ENCODE measurements at places on chromosomes 11 and 22.

GRCh38 chr11:114784216-114784615 is 105.9 kb downstream of the NXPE2 start:
- DNase-seq = no peak

DNA sequence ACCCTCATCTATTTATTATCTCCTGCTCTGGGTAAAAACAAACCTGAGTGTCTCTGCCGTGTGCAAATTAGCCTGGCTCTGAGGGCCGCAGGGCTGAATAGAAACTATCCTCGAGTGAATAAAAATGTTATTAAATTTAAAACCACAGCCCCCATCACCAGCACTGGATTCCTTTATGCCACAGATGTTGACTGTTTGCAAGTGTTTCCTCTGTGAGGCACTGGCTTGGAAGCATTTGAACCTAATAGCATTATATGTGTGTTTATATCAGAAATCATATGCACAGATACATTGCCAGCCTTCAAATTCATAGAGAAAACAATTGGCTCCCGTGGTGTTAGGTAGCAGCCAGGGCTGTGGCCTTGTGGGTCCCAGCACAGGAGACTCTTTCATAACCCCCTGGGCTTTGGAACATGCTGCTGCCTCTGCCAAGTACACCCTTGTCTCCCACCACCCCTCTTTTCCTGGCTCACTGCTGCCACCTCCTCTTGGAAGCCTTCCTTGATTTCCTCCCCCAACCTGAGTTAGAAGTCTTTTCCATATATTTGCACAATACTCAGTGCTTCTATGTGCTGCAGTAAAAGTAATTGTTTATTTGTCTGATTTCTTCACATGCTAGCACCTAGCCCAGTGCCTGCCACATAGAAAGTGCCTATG is 294.4 kb downstream of the DDX10 start:
- no peak for DNase-seq

- DNase-seq = no peak
These were observed 80.9 kb upstream of the USP47 start for GRCh38 chr11:11760838-11761237.

DNA sequence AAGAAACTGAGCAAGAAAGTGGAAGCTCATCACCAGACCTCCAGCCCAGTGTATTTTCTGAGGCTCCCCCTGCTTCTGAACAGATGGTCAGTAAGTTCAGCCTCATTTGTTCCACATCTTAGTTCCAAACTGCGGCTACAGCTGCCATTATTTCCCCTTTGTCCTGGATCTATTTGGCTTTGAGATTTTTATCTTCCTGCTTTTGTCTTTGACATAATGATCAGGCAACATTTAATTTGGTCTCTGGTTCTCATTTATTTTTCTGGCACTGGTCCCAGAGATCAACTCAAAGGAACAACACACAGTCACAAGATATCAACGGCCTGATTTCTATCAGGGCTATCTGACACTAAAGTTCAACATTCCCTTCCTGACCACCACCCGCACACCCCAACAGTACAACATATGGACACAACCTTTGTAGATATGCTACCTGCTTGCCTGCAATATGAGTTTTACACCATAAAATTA is 137.5 kb downstream of the FAM76B start:
- no peak for DNase-seq

DNA sequence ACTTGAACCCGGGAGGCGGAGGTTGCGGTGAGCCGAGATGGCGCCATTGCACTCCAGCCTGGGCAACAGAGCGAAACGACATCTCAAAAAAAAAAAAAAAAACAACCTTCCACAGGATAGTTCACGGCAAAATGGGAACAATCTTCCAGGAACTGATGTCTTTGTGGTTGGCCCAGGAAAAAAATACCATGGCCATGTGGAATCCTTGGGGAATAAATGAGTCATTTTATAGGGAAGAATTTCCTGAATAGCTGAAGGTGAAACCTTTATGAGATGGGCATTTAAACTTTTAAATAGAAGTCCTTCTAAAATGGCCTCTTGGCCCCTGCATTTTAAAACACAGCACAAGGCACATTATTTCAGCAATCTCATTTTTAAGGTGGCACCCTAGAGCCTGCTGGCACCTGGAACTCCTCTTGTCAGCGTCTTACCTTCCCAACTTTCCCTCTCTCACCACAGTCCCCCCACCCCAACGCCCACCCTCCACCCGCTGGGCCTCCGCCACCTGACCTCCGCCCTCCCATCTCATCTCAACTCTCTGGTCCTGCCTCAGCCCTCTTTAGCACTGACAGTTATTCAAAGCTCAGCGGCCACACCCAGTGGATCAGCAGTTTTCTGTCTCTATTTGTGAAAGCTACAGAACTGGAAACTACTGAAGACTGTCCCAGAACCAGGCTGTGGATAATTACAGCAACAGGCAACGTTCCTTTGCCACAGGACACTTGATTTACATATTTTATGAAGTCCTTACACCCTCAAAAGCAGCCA is 43.1 kb downstream of the SCGB1A1 start:
- no peak for DNase-seq

DNA sequence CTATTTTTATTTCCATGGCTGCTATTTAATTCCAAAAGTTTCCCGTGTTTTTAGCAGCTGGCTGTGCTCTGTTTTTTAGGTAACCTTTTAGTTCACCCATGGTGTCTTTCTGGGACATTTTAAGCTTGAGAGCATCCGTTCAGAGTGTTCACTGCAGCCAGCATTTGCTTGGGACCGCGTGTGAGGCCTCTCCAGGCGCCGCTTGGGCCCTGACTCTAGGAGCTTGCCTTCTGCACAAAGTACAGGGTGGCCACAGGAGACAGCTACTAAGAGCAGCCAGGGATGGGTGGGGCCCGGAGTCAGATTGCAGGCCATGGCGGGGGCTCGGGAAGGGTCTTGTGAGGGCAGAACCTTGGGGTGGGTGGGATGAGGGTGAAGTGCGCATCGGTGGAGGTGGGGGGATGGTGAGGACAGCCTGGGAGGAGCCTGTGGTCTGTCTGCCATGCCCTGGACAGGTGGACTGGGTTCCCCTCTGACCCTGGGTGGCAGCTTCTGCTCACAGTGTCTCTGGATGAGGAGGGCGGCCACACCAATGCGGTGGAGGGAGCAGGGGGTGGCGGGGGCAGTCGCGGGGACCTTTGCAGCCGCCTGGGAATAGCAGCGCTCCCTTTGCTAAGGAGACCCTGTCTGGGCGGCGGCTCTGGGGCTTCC is 288.1 kb downstream of the TBC1D22A start:
- no peak for DNase-seq

DNA sequence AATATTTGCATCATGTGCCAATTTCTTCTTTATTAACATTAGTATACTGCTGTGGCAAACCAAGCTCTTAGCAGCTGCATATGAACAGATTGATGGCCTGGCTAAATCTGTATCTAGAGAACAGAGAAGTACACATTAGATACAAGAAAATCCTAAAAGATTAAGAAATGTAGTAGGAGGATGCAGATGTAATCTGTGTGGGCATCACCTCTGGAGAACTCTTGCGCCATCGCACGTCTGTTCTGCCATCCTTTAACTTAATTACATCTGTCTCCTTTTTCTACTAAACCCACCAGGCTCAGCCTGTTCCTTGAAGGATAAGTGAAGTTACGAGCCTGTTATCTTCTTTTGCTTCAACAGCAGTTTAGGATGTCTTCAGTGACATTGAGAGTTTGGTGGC is 196.4 kb upstream of the PITPNB start:
- no peak for DNase-seq

DNA sequence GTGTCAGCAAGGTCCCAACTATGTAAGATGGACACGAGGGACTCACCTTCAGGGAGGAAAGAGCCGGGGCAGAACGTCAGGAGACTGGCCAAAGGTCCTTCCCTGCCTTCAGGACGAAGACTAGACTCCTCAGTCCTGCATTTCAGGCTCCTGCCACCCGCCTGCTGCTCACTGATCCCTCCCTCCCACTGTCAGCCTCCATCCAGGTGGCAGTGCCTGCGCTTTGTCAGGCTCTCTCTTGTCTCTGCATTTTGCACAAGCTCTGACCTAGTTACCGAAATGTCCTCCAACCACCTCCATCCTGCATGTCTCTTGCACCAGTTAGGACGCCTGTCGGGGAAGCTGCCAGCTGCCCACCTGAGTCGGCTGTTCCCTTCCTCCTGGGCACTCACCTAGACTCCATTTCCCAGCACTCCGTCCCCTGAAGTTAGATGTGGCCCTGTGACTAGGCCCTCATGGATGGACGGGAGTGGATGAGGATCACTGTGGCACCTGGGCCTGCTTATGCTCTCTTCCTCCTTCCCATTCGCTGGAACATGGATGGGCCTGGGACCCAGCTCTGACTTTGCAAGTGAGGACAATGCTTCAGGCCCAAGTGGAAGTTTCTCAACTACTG is 8.0 kb downstream of the B3GNT6 start:
- DNase-seq = no peak

- DNase-seq = no peak
These were observed 221.1 kb downstream of the LARGE1 start for GRCh38 chr22:33699176-33699575.

GRCh38 chr11:129698212-129698611 is 117.4 kb upstream of the TMEM45B start:
- no peak for DNase-seq

DNA sequence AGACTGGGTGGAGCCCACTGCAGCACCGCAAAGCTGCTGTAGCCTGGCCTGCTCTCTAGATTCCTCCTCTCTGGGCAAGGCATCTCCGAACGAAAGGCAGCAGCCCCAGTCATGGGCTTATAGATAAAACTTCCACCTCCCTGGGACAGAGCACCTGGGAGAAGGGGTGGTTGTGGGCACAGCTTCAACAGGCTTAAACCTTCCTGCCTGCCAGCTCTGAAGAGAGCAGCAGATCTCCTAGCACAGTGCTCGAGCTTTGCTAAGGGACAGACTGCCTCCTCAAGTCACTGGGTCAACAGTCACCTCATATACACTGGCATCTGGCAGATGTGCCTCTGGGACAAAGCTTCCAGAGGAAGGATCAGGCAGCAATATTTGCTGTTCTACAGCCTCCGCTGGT is 117.3 kb downstream of the EHF start:
- DNase-seq = no peak

GRCh38 chr11:13343931-13344717 is 66.5 kb downstream of the BMAL1 start:
- peak; percentile 69 for DNase-seq

- DNase-seq = peak; percentile 23
These were observed 38.7 kb downstream of the RTN3 start for GRCh38 chr11:63719987-63720386.

- DNase-seq = no peak
These were observed 42.6 kb upstream of the TIMP3 start for GRCh38 chr22:32758866-32759385.

All from astrocyte of the cerebellum (primary cell).